ENCODE measurements at places on chromosomes 7 and 10. TPM values are rescaled to one million over a fixed set of nuclear protein-coding genes. Genes with fewer than 3 reads are reported as not detected.

ARMC3 gene
- polyA plus RNA-seq: not detected

CALN1 gene
- 3.5 TPM for polyA plus RNA-seq

OR2A42 gene
- polyA plus RNA-seq: not detected

HMX3 gene
- not detected for polyA plus RNA-seq

ABCB8 gene
- polyA plus RNA-seq: 2.3 TPM

TAS2R3 gene
- not detected for polyA plus RNA-seq

VAX1 gene
- polyA plus RNA-seq: not detected

NYAP1 gene
- polyA plus RNA-seq: not detected

FBXL13 gene
- polyA plus RNA-seq: 0.82 TPM

STEAP2 gene
- 201 TPM for polyA plus RNA-seq

TMEM196 gene
- polyA plus RNA-seq: not detected

Measured in Purkinje cell (primary cell).